KG1 (cell line): ENCODE measurements at places on chromosomes 5 and 9.

DNA sequence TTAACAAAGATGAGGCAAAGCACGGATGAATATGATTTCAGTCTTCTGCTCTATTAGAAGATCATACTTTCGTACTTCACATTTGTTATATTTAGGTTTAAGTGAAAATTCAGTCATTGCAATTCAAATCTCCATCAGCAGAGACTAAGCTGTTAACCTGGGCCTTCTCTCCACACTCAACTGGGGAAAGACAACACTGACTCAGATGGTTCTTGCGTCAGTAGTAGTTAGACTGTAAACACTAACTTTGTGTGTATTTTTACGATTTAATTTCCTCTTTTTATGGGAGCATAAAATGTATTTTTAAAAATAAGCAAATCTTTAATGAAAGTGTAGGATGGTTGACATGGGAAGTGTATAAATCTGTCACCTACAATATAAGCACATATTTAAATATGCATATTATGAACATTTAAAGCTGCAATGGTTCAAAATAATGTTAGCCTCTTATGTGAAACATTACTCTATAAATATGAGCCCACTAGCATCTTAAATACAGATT, 42.7 kb upstream of the ZNF608 start:
- DNase-seq, result no peak

- DNase-seq, result no peak
These were observed 46.9 kb downstream of the RASGRF2 start for GRCh38 chr5:81006947-81007636.

DNA sequence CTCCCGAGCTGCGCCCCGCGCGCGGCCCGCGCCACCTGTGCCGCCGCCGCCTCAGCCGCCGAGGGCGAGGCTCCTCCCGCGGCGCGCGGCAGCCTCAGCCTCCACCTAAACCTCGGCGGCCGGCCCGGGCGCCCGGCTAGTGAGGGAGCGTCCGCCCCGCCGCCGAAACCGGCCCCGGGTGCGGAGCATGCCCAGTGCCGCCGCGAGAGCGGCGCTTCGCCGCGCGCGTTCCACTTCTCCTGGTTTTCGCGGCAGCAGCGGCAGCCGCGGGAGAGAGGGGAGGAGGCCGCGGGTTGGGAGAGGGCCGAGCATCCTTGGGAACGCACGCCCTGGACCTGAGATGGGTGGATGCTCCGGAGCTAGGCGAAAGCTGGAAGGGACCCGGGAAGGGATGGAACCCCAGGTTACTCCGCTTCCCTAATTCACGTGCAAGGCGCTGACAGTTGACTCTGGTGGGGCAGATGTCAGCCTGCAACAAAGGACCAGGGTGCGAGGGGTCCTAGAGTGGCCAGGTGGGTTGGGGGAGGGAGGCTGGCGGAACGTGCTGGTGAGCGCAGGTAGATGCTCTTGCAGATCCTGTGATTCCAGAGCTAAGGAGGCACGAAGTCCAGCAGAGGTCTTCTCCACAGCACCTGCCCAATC, at the start of gene CTNND2:
CTNND2 (minus strand) TSS at position 182 of the 642 bp plus-strand sequence. CDS start 593 bp downstream, outside the sequence.
- no peak for DNase-seq

DNA sequence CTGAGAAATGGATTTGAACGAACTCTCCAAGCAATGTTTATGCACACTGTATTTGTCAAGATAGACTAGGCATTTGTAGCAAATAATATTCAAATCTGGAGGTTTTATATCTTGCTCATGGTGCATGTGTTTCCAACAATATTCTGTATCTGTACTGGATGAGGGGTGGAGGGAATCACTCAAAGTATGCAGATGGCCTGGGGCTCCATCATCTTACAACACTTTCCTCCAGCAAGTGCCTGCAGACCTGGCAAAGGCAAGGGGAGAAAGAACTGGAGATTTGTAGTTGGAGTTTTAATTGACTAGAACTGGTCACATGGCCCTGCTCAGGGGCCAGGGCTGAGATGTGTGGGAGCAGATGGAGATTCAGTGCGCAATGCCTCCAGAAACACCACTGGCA, 309.0 kb downstream of the PLK2 start:
- DNase-seq, result no peak

DNA sequence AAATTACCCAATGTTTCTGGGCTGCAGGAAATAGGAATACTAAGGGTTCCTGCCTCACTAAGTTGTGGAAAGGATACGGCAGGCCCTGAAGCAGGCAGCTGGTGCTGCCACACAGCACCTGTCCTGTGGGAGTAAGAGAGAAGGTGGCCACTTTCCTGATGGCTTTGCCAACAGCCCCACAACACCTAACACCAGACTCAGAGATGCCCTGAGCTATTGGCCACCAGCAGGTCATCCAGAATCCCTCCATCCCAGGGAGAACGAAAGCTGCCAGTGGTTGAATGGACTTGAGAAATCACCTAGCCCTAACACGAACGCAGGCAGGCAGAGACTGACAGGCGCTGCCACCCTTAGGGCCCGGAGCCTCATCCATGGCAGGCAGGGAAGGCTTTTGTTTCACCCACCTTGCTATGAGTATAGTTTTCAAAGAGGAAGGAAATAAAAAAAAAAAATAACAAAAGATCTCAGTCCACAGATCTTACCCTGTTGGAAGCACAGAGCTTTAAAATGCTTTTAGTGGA, 82.2 kb downstream of the DCP2 start:
- no peak for DNase-seq

- no peak for DNase-seq
These were observed 76.3 kb downstream of the EFNA5 start for GRCh38 chr5:107594253-107595045.

DNA sequence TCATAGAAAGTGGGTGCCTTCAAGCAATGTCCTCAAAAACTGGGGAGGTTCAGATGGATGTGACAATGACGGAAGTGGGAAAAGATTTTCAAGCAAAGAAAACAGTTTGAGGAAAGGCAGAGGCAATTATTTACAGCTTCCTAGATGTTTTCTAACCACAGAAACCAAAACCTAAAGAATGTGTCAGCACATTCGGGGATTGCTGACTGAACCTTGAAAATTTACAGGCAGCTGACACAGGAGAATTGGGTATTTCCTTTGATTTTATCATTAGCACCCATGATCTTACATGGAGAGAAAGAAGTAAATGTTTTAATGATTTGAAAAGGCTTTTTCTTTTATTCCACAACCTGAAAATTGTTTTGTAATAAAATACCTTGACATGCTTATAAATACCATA, 369.0 kb downstream of the ACTL7B start:
- no peak for DNase-seq

DNA sequence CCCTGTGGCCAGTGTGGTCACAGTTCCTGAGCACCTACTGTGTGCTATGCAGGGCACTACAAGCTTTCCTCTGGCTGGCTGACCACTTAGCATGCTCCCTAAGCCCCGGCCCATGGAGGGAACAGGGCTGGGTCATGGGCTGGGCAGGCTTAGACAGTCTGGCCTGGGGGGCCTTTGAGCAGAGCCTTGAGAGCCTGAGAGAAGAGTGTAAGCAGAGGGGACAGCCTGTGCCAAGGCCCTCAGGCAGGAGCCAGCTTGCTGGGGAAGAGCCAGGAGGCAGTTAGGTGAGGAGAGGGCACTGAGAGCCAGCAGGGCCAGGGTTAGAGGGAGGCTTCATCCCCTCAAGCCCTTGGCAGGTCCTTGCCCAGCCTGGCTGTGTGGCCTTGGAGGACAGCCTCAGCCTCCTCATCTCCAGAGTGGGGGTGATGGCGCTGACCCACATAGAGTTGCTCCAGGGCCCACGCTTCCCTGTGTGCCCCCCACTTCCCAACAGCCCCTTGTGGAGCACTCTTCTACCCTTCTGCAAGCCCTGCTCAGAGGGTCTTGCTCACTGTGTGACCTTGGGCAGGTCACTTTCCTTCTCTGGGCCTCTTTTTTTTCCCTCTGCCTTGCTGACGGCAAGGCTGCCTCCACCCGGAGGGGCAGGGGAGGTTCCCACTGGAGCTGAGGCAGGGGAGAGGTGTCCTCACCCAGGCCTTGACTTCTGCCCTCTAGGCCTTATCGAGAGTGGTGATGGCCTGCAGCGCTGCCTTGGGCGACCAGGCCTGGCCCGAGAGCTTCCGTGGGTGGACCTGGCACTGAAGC, 107.1 kb downstream of the PHF2 start:
- no peak for DNase-seq

- no peak for DNase-seq
These were observed 38.9 kb downstream of the SLC22A5 start for GRCh38 chr5:132408456-132408855.

- no peak for DNase-seq
These were observed 2.1 kb downstream of the DHX29 start for GRCh38 chr5:55305345-55305744.

- no peak for DNase-seq
These were observed at the start of gene NRG2 for GRCh38 chr5:140042643-140043507. TSS of gene NRG2 (minus strand) at chr5:140043299.

DNA sequence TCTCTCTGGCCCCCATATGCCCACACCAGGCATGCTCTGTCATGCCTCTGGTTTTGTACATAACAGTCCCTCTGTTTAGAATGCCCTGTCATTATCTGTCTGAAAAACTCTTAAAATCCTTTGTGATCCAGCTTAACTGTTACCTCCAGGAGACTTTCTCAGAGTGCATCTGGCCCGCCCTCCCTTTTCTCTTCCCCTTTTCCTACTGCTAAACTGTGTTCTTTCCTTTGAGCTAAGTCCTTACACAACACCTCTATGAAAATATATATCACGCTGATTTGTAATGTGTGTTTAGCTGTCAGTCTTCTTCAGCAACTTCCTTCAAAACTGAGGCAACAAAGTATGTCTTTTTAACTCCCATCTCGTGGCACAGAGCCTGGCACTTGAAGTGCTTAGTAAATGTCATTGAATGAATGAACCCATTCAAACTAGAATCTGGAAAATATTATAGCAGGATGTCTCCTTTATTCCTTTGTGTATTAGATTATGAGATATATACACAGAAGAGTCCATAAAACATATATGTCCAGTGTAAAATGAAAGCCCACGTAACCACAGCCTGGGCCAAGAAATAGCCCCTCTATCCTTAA, 166.2 kb upstream of the KLF9 start:
- DNase-seq, result no peak

- DNase-seq, result no peak
These were observed 66.6 kb downstream of the NTRK2 start for GRCh38 chr9:84736081-84736480.

DNA sequence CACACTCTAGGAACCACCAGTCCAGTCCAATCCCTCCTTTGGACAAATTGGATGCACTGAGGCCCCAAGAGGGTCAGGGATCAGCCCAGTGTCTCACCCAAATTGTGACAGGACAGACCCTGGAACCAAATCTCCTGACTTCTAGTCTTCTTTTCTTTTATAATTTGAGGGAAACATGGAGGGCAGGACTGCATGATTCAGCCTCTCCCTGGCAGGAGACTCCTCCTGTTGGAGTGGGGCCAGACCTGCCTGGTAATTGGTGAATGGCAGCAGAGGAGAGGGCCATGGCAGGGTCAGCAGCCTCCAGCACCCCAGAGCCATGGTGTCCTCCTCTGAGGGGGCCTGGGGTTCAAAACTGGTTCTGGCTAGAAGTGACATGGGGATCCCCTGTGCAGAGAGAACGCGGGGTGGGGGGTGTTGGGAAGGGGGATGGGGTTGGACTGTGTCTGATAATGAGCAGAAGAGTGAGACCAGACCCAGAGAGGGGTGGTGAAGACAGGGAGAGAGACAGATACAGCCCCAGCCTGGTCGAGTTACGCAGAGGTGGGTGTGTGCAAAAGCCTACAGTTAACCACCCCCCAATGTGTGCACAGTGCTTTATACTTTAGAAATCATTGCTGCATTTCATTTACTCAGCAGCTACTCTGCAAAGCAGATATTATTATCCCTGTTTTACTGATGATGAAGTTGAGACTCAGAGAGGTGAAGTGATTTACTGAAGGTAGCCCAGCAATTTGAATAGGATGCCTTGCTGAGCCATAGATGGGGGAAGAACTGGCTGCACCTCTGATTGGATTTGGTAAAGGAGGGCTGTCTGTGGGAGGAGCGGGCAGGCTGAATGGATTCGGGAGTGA, 3.8 kb upstream of the SYNPO start:
- no peak for DNase-seq

GRCh38 chr5:99644822-99645221, 716.0 kb upstream of the CHD1 start:
- DNase-seq, result no peak

DNA sequence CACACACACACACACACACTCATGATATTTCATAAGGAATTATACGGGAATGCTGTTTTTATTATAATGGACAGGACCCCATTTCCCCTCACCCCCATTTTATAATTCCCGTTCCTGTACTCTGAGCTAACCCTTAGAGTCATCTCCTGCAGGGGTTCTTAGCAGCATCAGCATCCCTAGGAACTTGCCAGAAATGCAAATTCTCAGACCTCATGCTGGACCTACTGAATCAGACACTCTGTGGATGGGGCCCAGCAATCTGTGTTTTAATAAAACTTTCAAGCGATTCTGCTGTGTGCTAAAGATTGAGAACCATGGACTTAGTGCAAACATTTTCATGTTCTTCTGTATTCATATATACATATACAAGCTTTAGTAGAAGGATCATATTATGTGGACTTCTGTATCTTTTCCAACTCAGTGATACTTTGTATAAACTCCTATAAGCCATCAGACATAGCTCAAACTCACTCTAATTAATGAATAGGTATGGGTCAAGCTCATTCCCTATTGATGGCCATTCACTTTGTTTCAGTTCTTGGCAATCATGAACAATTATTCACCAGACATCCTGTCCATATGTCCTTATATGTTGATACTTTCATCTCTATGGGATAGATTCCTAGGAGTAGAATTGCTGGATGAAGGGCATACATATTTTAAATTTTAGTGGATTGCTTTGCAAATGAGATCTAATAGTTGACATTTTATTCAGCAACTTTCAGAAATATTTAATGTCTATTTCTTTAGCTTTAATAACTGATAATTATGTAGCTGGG, 65.5 kb downstream of the ARHGEF28 start:
- no peak for DNase-seq
